GM23248 (cell line): ENCODE measurements at places on chromosomes 11 and 22. TPM values are rescaled to one million over a fixed set of nuclear protein-coding genes. Genes with fewer than 3 reads are reported as not detected.

- no peak for DNase-seq
These were observed 100.6 kb upstream of the ARHGAP42 start for GRCh38 chr11:100586361-100587101.

DNA sequence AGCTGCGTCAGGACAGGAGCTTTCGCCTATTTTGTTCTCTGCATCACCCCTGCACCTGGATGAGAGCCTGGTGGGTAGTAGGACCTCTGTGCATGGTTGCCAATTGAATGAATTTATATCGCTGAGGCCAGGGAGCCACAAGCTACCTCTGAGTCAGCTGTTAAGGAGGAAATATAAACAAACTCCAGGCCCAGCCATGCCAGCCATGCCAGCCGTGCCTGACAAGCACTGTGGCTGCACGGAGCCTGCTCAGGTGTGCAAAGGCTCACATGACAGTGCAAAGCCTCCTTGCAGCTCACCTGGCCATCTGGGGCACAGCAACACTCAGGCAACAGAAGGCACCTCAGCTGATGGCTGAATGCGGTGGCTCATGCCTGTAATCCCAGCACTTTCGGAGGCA, 33.7 kb upstream of the LINC01488 start:
- DNase-seq, result peak; percentile 26

The OR8G5 gene
- not detected in 2 replicates for total RNA-seq

The DSCAML1 gene
- total RNA-seq, result not detected in 2 replicates

GRCh38 chr22:43796567-43796966, 15.5 kb downstream of the EFCAB6 start:
- DNase-seq, result peak; percentile 62

DNA sequence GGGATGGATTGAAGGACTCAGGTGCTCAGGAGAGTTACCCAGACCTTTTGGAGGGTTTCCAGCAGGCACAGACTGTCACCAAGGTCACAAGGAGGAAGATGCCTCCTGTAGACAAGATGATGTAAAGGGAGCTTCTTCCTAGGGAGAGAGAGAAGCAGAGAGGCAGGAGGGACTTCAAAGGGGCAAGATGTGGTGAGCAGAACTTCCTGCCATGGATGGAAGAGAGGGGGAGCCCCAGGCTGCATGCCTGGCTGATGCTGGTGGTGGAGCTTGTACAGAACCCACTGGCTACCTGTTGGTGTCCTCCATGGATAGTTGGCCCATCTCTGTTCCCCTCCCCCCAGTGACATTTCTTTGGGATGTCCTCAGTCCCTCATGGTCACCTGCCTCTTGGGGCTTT, 4.2 kb downstream of the HEPN1 start:
- no peak for DNase-seq

The NDUFV1 gene
- 168 and 209 TPM in 2 replicates for total RNA-seq

- no peak for DNase-seq
These were observed 2.8 kb upstream of the HBE1 start for GRCh38 chr11:5272395-5273017.

The PDGFD gene
- total RNA-seq, result 0.25 and 1.3 TPM in 2 replicates

DNA sequence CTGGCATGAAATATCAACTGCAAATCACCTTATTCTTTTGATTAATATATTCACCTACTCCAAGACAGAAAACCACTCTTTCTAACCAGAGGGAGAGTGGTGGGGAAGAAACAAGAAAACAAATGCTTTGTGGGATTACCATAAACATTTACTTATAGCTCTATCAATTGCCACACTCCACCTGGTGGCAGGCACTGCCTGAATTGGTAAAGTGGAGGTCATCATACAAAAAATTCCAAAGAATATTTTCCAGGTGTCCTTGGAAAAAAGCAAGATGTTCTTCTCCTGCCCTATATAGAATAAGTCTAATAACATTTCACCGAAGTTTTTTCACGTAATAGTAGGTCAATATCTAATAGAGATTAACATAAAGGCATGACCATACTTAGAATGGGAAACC, 45.3 kb downstream of the PHF21A start:
- peak; percentile 2 for DNase-seq

DNA sequence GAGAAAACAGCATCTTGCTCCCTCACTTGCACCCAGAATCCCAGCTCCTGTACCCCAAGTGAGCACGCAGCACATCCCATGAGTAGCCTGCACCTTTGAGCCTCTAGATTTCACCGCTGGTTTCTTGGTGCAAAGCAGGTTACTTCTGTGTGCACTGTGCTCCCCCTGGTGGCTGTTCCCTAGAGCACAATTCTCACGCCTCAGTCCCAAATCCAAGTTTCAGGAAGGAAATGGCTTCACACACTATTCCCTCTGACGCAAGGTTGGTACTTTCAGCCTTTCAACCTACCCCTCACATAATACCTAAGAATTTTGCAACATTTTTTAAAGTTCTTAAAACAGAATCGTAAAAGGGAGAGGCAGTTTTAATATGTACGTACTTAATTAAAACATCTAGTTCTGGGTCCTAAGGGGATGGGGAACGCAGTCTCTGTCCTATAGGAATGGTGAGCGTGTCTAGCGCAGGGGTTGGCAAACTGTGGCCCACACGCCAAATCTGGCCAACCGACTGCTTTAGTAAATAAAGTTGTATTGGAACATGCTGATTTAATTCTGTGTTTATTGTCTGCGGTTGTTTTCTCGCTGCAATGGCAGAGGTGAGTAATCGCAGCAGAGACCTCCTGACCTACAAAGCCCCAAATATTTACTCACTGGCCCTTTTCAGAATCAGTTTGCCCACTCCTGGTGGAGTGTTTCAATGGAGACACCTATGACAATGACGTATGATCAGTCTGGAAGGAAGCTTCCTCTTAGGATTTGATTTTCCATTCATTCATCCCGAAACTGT, 27.5 kb downstream of the DHCR7 start:
- DNase-seq, result peak; percentile 56

DNA sequence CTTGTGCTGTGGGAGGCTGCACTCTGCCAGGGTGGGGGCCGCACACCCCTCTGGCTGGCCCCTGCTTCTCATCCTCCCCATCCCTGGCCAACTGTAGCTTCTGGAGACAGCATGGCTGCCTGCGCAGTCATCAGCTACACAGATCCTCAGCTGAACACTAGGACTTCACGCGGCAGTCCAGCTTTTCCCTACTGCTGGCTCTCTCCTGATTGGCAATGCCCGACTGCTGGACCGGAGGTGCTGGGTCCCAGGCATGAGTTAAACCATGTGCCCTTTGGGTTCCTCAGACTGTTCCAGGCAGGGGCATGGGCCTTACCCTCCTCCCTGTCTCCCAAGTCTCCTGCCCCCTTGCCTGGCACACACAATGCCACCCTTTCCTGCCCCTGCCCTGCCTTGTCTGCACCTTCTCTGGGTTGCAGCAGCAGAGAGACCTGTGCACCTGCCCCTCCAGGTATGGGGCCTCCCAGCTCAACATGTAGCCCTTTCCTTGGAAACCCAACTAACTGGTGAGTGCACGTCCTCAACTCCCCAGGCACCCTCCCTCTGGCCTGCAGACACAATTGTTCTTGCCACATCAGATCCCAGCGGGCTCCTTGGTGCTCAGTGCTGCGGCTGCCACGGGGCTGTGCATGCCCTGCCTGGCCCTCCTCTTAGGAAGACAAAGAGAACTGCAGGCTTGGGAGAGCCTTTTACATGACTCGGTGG, 1039.2 kb downstream of the TBC1D22A start:
- DNase-seq, result no peak

DNA sequence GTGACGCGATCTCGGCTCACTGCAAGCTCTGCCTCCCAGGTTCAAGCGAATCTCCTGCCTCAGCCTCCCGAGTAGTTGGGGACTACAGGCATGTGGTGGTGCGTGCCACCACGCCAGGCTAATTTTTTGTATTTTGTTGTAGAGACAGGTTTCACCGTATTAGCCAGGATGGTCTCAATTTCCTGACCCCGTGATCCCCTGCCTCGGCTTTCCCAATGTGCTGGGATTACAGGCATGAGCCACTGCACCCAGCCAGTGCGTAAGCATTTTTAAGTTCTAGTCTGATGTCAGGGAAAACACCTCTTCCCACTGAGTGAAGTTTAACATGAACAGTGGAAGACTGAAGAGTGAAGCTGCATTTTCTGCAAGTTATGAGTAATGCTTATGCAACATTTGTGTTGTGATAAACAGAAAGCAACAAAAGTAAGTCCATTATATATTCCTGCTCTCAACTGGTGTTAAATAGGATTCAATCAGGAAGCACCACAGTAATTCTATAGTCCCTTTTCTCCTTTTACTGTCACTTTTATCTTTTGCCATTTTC, 1219.8 kb upstream of the RAG2 start:
- no peak for DNase-seq

DNA sequence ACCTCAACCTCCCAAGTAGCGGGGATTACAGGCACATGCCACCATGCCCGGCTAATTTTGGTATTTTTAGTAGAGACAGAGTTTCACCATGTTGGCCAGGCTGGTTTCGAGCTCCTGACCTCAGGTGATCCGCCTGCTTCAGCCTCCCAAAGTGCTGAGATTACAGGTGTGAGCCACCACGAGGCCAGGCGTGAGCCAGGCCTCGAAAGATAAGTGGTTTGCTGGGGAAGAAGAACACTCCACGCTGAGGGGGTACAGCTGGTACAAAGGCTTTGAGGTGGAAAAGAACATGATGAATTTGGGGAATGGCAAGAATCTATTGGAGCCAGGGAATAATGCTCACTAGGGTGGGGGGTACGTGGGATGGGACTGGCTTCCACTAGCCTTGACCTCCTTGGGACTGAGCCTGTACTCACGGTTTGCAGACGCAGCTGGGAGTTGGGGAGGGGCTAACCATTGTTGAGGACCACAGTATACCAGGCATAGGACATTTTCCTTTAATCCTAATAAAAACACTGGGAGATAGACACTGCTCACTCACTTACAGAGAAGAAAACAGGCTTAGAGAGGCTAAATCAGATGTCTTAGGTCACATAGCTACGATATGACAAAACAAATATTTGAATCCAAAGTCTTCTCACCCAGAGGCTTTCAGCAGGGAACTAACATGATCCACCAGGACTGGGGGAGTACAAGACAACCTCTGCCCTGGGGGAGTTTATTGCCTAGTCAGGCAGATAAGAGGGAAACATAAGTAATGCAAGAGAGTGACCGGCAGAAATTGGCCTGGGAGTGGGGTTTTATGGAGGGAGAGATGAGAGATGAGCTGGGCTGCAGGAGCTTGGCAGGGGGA, 4.9 kb downstream of the SLCO2B1 start:
- DNase-seq, result no peak
